Activated naive CD8-positive, alpha-beta T cell treated with anti-CD3 and anti-CD28 coated beads, Interleukin-2, amount 10 ng/mL, durations not matched to agents 7 days and 5 days (primary cell): ENCODE measurements at places on chromosomes 16 and 17. TPM values are rescaled to one million over a fixed set of nuclear protein-coding genes. Genes with fewer than 3 reads are reported as not detected.

Gene CDH1
- total RNA-seq: 0.58 TPM

Gene TBC1D3H
- not detected for total RNA-seq

Gene TNK1
- 6.5 TPM for total RNA-seq

Gene TRPV2
- 107 TPM for total RNA-seq

Gene HOXB4
- total RNA-seq: 5.3 TPM

Gene SCNN1B
- not detected for total RNA-seq

Gene CCL5
- 782 TPM for total RNA-seq

Gene TBC1D3I
- 0.78 TPM for total RNA-seq

Gene COQ9
- 40.3 TPM for total RNA-seq

Gene KCNH4
- total RNA-seq: not detected

Gene PYCARD
- 87.0 TPM for total RNA-seq

Gene DHRS7C
- not detected for total RNA-seq

Gene TPSD1
- not detected for total RNA-seq

Gene KRT31
- not detected for total RNA-seq

Gene GRAPL
- 17.9 TPM for total RNA-seq

Gene TBC1D3L
- total RNA-seq: 16.8 TPM

Gene EXOC3L1
- not detected for total RNA-seq

Gene SLC5A11
- total RNA-seq: 0.75 TPM

Gene DPEP3
- 0.64 TPM for total RNA-seq

Gene KRT33A
- total RNA-seq: not detected

Gene PPY
- total RNA-seq: not detected

Gene DPEP2
- 28.6 TPM for total RNA-seq

Gene TM4SF5
- total RNA-seq: not detected

Gene WDR59
- 81.2 TPM for total RNA-seq

Gene EEF2K
- 25.7 TPM for total RNA-seq

Gene KRT20
- not detected for total RNA-seq

Gene TEX14
- 0.30 TPM for total RNA-seq

Gene ZNF688
- total RNA-seq: 18.3 TPM

Gene LPCAT2
- total RNA-seq: 0.30 TPM

Gene CAPN15
- total RNA-seq: 83.5 TPM

Gene ASPA
- total RNA-seq: not detected

Gene CCDC200
- not detected for total RNA-seq

Gene SEZ6L2
- total RNA-seq: not detected

Gene DOC2B
- not detected for total RNA-seq

Gene KCNJ2
- not detected for total RNA-seq

Gene ITGAD
- total RNA-seq: 0.28 TPM

Gene UMOD
- not detected for total RNA-seq

Gene SLC12A3
- total RNA-seq: not detected

Gene ZDHHC7
- total RNA-seq: 30.5 TPM

Gene RNF222
- total RNA-seq: 0.30 TPM

Gene VAT1L
- total RNA-seq: not detected

Gene TEKT1
- not detected for total RNA-seq

Gene CPNE7
- 3.9 TPM for total RNA-seq

Gene MMP15
- total RNA-seq: 0.61 TPM

Gene CALB2
- total RNA-seq: not detected

Gene SYCE1L
- total RNA-seq: 17.1 TPM

Gene WNT9B
- total RNA-seq: not detected

Gene KRTAP1-5
- not detected for total RNA-seq

Gene CFAP20
- total RNA-seq: 40.6 TPM
